Effector CD4-positive, alpha-beta T cell (primary cell): ENCODE measurements at places on chromosomes 11 and 22.

DNA sequence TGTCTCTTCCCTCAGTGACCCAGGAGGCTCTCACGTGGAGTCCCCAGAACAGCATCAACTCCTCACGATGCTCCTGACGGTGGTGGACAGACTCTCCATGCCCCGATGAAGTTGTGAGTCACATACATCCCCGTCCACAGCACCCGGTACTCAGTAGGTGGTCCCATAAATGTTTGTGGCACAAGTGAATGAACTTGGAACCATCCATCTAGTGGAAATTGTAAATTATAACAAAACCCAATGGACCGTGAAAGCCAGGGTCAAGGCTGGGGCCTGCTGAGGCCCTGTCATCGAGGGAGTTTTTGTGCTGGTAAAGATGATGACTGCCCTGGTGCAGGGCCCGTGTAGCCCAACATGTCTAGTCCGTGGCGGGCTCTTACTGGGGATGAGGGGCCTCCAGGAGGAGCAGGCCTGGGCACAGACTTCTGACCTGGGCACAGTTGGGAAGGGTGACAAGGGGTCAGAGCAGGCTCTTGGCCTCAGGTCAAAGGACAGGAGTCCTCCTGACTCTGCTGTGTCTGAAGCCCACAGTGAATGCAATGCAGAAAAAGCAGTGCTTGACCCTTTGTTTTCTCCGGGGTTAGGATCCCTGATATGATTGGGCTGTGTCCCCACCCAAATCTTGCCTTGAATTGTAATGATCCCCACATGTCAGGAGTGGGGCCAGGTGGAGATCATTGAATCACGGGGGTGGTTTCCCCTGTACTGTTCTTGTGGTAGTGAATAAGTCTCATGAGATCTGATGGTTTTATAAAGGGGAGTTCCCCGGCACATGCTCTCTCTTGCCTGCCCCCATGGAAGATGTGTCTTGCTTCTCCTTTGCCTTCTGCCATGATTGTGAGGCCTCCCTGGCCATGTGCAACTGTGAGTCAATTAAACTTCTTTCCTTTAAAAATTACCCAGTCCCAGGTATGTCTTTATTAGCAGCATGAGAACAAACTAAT, 20.0 kb upstream of the SMIM38 start:
- DNase-seq, result no peak

- no peak for DNase-seq
These were observed 18.3 kb upstream of the MICAL3 start for GRCh38 chr22:18042685-18043084.

DNA sequence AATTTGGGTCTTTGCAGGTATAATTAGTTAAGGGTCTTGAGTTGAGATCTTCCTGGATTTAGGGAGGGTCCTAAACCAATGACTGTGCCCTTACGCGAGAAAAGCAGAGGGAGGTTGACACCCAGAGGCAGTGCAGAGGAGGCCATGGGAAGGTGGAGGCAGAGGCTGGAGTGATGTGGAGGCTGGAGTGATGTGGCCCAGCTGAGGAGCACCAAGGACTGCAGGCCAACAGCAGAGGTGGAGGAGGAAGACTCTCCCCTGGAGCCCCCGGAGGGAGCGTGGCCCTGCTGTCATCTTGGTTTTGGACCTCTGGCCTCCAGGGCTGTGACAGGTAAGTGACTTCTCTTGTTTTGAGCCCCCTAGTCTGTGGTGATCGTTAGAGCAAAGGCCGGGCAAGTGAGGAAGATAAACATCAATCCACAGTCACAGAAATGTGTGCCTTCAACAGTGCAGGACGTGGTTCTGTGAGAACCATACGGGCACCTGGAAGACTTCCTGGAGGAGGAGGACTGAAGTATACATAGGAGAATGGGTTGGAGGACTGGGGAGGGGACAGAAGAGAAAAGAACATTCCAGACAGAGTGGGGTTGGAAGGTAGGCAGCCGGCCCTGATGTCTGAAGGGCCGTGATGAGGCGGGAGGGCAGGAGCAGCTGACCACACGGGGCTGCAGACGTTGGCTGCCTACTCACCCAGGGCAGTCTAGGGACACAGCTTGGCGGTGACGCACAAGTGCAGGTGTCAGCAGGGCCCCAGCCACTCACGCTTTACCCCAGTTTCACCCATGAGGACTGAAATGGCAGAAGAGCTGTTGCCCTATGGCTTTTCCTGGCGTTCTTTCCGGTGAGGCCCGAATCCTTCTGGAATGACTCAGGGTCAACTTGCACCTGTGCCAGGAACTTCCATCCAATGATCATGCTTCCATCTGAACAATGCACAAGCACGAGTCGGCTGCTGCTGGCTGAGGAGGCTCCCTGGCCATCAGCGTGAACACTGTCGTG, 270.2 kb downstream of the CTTN start:
- no peak for DNase-seq

DNA sequence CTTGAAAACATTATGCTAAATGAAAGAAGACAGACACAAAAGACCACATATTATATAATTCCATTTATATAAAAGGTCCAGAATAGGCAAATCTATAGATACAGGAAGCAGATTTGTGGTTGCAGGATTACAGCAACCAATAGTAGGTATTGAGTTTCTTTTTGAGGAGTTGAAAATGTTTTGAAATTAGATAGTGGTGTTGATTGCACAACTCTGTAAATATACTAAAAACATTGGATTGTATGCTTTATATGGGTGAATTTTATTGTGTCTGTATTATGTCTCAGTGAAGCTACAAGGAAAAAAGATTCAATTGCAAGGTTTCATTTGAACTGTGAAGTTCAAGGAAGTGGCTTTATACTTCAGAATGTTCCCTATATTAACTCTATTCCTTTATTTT, 3.0 kb upstream of the RRAS2 start:
- no peak for DNase-seq

DNA sequence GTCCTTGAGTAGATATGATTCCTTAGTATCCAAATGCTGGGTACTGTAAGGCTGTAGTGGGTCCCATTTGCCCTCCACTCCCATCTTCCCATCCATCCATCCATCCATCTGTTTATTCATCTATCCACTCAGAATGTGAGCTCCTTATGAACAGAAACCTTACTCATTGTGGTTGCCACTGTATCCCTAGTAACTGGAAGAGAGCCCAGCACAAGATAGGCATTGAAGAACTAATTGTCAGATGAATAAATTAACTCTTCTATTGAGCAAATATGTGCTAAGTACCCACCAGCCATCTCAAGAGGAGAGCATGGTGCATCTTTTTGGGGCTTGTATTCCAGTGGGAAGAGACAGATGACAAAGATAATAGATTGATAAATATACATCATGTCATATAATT, 86.4 kb upstream of the SEZ6L start:
- no peak for DNase-seq
